Hepatocyte (in vitro differentiated cells): ENCODE measurements at places on chromosomes 11 and 22. TPM values are rescaled to one million over a fixed set of nuclear protein-coding genes. Genes with fewer than 3 reads are reported as not detected.

DNA sequence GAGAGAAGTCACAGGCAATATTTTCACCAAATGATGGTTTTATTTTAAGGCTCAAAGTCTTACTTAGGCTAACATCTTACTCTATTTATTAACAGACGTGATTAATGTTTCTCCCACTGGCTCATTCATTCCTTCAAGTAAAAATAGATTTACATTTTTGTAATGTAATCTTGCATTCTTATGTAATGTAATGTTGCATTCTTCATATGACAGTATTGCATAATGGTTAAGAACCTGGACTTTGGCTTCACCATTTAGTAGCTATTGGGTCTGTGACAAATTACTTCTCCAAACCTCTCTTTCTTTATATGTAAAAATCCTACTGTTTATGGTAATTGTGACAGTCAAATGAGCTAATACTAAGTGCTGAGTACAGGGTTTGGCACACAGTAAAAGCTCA lies 3.3 kb upstream of the DIXDC1 start:
- DNase-seq: no peak

GRCh38 chr11:33157103-33158027 lies 3.9 kb downstream of the CSTF3 start:
- no peak for DNase-seq

AGBL2 gene
- polyA plus RNA-seq: 2.0 and 5.8 TPM in 2 replicates

C1QTNF4 gene
- 0.50 and 1.0 TPM in 2 replicates for polyA plus RNA-seq

CASP5 gene
- 0.46 and 0.92 TPM in 2 replicates for polyA plus RNA-seq
